ENCODE measurements at places on chromosomes 11 and 22.

DNA sequence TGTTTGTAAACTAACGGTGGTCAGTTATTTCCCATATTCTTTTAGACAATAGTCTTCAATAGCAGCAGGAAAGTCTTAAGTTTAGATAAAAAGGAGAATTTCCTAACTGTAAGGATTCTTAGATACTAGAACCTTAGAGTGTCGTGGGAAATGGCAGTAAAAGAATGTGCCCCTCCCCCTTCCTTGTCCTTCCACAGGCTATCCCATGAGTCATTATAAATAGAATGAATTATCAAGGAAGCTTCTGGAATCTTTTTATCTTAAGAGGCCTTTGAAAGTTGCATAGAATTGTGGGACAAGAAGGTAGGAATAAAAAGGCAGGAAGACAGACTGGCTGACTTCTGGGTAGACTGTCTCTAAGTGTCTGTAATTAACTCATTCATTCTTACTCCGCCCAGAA is 165.2 kb upstream of the TBCEL start:
- DNase-seq, result no peak

- no peak for DNase-seq
These were observed 510.4 kb downstream of the NELL1 start for GRCh38 chr11:21179770-21180169.

- no peak for DNase-seq
These were observed 121.4 kb downstream of the MICAL3 start for GRCh38 chr22:17902960-17903359.

DNA sequence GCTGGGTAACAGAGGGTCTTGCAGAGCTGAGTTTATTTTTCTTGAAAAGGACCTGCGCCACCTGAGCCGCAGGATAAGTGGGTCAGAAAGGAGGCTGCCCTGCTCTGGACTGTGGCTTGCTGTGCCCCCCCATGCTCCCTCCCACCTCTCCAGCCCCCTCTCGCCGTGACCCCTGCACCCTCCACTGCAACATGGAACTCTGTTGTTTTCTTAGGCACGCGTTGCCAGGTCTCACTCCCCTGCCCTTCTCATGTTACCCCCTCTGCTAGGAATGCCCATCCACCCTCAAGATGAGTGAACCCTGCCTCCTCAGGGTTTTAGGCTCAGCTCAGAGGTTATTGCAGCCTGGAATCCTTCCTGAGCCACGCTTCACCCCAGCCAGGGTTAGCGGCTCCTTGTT is 10.8 kb downstream of the ETS1 start:
- DNase-seq, result no peak

GRCh38 chr11:17839450-17839849 is 104.9 kb downstream of the KCNC1 start:
- no peak for DNase-seq
